ENCODE measurements at places on chromosomes 2 and 18.

DNA sequence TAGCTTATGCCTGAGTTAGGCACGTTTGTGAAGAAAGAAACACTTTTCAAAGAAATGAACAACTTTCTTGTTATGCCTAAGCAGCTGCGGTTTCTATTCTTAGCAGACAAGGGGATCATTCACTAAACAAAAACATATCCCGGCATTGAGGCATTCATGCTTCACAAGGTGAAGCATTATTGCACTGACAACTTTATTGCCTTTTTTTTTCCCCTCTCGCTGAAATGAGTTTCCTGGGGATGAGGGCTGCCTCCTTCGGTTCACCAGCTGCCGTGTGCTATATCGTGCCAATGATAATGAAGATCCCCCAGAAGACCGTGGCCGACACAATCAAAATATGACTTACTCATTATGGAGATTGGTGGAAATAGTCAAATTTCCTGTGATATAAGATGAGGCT lies 288.2 kb upstream of the ST6GAL2 start:
- no peak for DNase-seq

DNA sequence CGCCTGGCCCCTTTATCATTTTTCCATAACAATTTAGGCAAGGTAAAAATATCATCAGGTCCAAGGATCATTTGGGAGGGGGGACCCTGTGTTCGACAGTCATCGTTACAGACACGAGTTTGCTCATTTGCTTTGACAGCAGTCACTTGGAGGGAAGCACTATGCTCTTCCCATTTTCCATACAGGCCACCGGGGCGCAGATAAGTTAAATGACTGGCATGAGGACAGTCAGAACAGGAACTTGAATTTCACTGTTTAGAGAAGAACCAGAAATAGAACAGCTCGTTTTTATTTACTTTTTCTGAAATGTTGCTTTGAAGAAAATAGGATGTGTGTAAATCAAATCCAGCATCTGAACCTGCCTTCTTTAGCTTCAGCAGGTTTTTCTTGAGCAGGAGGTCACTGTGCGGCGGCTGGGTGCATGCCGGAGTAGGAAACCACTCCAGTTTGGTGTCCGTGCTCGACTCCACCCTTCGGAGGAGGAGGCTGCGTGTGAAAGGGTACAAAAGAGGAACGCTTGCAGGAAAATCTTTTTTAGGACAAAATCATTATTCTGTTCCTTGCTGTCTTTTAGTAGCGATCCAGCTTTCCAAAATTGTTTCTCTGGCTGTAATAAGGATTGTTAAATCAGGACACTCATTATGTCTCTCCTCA lies 15.2 kb downstream of the NPAS2 start:
- DNase-seq: no peak

DNA sequence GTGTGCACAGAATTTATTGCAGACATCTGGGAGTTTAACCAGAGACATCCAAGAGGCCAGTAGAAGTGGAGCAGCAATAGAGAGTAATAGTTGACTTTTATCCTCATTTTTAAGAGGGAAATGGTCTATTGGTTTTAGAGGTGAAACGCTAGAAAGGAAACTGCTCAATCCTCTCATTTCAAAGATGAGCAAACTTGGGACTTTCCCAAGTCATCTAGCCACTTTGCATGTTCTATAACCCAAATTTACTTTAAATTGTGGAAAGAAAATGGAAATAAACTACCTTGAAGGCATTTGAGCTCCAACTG lies 601.7 kb downstream of the ARHGAP15 start:
- DNase-seq: no peak

- DNase-seq: peak; percentile 51
Observed at GRCh38 chr2:75200140-75201096, 1.1 kb upstream of the TACR1 start.

- peak; percentile 56 for DNase-seq
Observed at GRCh38 chr2:143162123-143162837, 33.1 kb downstream of the ARHGAP15 start.

- DNase-seq: no peak
Observed at GRCh38 chr2:105701042-105701441, 43.7 kb upstream of the NCK2 start.

- no peak for DNase-seq
Observed at GRCh38 chr2:123644053-123644452, 381.0 kb upstream of the CNTNAP5 start.

GRCh38 chr18:79245517-79246001 lies 150.2 kb upstream of the NFATC1 start:
- DNase-seq: no peak

DNA sequence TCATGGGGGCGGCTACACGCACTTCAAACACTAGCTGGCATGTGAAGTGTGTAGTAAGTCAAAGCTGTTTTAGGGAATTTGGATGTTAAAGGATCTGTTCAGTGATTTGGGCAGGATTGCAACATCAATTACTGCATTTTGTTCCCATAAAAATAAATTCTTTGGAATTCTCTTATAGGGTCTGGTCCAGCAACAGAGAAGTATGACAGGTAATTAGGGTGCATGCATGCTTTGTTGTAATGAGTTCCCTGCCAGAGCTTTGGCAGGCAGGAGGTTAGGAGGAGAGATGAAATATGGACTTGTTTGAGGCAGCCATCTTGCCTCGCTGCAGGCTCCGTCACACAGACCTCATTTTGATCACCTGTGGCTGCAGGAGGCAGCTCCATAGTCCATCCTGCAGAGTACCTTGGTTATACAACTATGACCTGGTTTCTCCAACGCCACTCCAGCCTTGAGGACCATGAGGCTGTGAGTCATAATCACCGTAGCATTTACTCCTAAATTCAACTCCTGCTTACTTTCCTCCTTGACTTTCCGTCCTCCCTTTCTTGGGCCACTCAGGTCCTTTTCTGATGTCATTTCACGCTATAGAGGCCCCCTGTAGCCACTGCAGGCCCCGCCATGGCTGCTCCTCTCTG lies 26.5 kb upstream of the EML4 start:
- peak; percentile 69 for DNase-seq

- no peak for DNase-seq
Observed at GRCh38 chr2:191983591-191983990, 136.7 kb upstream of the CAVIN2 start.

DNA sequence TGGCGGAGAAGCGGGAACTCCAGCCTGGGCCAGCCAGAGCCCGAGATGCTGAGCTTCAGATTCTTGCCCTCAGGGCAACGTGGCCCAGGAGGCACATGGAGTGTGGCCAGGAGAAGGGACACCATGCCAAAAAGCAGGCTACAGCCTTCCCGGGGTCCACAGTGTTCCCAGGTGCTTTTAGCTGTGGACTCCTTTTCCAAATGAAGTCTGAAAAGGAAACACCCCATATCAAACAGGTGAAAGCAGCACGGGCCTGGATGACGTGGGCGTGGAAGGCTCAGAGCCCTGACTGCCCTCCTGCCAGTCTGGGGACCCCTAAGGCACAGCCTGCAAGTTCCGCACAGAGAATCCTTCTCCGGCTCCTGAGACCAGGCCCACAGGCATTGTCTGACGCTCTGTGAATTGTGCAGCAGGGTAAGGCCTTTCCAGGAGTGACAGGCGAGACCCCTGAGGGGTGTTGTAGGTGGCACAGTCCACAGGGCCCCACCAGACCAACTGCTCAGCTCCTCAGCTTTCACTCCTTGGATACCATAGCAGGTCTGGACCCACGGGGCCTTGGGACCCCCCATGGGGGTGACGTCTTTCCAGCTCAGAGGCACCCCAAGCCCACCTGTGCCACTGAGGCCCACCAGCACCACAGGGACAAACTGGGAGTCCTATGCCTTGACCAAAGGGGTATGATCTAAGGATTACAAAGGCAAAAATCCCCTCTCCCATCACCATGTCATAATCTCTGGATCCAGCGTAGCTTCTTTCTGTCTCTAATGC lies 69.6 kb upstream of the RAB6C start:
- DNase-seq: no peak

- DNase-seq: no peak
Observed at GRCh38 chr2:151200844-151201243, 60.8 kb downstream of the RBM43 start.

DNA sequence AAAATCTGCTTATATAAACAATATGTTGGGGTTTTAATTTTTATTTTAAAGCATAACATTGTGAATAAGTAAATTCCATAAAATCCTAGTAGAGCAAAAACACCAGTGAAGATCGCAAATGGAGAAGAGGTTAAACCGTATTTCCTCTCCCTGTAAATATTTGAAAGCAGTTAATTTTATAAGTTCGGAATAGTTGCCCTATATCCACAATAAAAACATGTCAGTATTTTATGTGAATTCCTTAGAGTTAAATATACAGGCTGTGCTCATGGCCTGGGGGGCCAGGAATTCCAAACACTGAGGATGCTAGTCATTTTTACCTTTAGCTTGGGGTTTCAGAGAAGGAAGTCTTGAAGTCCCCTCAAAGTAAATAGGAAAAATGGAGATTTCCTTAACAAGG lies 135.0 kb downstream of the FIGN start:
- DNase-seq: no peak

GRCh38 chr18:55249550-55249949 lies 290.3 kb upstream of the CCDC68 start:
- DNase-seq: no peak

DNA sequence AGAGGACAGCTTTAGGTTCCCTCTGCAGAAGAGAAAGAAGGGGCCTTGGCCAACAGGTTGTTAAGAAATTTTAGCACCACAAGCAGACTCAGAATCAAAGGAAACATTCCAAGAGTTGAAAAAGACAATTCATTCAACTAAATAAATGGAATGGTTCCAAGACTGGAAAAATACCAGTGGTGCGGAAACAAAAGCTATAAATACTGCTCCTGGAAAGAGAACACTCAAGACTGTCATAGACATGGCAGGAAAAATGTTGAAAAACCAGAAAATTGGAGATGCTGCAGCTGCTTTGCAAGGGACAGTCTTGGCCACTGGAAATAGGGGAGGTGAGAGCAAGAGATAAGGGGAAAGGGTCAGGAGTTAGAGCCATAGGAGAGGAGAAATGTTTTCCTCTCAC lies 312.7 kb upstream of the CYRIA start:
- DNase-seq: peak; percentile 67

DNA sequence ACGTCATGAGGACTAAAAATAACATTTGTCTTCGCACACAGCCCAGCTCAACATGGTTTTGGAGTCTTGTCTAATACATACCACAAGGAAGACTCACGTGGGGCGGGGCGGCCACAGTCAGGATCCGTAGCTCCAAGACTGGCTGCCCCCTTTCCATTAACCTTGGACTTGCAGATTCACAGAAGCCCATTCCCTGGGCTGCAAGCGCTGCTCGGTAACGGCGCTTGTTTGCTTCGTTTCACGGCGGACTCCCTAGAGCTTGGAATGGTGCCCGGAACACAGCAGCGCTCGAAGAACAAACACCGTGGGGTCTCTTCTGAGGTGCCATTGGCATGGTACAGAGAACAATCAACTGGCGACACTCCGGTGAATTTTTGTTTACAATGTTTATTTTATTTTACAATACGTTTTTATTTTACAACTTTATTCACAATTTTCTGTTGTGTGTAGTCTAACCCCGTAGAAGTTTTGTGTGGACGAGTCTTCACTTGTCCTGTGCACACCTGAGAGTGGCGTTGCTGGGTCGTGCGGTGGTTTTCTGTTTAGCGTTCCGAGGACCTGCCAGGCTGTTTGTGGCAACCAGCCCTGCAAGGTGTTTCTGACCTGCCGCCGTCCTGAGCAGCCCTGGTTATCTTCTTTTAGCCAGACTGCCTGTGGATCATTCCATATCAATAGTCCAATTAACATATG lies 126.5 kb downstream of the GALR1 start:
- DNase-seq: no peak

DNA sequence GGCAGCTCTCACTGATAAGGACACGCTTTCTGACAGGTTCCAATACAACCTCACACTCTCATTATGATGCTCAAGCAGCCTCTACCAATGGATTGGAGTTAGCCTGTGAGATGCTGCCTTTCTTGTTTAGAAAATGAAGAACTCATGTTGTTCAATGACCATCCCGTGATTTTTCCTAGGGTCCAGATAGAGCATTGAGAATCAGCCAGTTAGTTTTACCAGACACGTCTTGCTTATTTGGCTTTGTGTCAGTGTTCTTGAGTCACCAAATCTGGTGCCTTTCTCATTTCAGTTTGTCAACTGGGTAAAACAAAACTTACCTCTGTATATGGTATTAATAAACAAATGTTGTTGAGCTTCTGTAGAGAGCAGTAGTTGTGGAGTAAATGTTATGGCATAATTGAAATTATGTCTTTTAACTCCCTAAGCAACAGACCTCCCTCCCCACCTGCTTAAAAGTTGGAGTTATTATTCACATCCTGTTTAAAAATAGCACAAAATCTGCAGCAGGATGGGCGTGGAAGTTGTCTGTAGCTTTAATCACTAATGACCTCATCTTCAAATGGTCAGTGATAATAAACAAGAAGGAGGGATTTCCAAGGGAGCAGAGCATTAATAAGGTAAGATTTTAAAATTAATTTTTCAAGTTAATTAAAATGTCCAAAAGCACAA lies 167.3 kb downstream of the HRH4 start:
- DNase-seq: no peak

- no peak for DNase-seq
Observed at GRCh38 chr18:65942104-65942503, 191.3 kb downstream of the CDH7 start.

GRCh38 chr18:46474487-46475389 lies 182.3 kb downstream of the LOXHD1 start:
- DNase-seq: no peak

- peak; percentile 37 for DNase-seq
Observed at GRCh38 chr18:55779691-55780585, 191.9 kb upstream of the TCF4 start.

- no peak for DNase-seq
Observed at GRCh38 chr2:239797316-239797715, 227.8 kb downstream of the NDUFA10 start.

GRCh38 chr2:152062125-152063091 lies 36.4 kb downstream of the CACNB4 start:
- DNase-seq: no peak

- DNase-seq: peak; percentile 30
Observed at GRCh38 chr2:221570321-221570935, 1.7 kb downstream of the EPHA4 start.

- DNase-seq: no peak
Observed at GRCh38 chr2:32810909-32811495, 135.8 kb upstream of the LTBP1 start.

DNA sequence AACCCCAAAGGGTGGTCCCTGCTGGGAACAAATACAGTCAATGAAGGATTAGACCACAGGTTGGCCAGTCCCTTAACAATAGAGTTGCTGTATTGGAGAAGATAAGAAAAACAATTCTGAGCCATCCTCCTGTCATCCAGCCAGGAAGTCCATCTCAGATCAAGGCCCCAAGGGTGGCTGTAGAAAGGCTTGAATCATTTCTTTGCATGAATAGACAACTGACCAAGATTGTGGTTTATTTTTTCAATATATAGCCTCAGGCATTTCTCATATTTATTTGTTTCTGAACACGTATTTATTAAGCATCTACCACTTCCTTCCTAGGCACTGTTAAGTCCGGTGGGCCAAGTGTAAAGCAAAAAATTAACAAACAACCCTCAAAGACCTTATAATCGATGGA lies 274.4 kb upstream of the SLC14A2 start:
- no peak for DNase-seq

- DNase-seq: no peak
Observed at GRCh38 chr2:158407031-158407430, 49.5 kb downstream of the CCDC148 start.

GRCh38 chr2:57204364-57204763 lies 842.2 kb upstream of the VRK2 start:
- no peak for DNase-seq
